ENCODE measurements at places on chromosomes 6 and 20.

DNA sequence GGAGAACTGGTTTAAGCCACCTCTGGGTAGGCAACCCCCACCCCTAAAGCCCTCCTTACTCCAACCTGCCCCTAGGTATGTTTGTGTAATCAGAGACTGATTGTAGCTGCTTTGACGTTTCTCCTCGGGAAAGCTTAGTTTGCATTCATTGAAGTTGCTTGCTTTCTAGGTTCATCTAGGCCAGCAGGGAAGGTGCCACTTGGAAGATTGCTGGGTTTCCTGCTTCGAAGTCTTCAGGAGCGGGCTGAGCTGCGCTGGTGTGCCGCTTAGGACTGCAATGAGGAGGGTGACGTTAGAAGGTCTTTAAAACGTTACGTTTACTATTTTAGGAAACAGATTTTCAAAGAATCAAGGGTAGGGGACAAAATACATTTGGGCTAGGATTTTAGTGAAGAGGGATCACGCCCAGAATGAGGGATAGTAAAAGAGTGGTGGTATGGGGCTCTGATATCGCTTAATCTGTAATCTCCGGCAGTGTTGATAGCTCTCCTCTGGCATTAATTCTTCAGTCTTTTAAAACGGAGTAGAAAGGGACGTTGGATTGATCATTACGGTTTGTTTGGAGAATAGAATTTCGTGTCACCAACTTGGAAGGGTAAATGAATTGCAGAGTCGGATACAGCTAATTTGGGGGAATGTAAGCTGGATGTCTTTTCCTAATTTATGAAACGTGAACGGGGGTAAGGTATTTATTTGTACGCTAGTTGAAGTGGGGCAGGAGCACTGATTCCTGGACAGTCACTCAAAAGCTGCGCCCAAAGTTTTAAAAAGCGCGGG lies 92.6 kb upstream of the PRDM1 start:
- no peak for DNase-seq

- DNase-seq, result no peak
These were observed 105.0 kb upstream of the MAP3K7 start for GRCh38 chr6:90691823-90692222.

- DNase-seq, result no peak
These were observed 230.8 kb upstream of the FLRT3 start for GRCh38 chr20:14568225-14568624.

DNA sequence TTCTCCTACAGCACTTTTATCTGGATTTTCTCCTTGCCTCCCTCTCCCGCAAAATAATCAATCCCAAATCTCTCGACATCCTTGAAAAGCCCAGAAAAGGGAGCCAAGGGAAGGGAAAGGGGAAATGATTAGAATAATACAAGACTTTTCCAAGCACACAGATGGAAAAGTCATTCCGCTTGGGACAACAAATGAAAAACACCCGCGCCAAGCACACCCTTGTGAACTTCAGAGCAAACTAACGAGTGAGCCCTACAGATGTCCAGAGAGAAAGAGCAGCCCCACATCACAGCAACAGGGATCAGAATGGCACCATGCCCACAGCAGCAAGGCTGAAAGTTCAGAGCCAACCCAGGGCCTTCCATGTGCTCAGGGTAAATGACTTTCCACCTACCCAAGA lies 49.6 kb downstream of the NINL start:
- peak; percentile 40 for DNase-seq

DNA sequence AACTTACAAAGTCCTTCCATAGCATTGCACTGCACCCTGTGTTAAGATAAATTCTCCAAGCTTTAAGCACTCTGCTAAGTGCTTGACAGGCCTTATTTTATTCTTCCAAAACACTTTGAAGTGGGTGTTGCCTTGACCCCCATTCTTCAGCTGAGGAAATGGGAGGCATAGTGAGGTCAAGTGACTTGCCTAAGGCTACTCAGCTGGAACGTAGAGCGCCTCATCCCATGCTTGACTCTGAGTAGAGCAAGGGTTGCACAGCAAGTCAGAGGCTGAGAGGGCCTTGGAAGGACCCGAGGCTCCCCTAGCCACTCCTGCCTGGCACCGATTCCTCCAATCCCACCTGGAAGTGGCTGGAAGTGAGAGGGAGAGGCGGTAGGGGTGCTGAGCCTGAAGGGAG lies 19.6 kb upstream of the CSNK2A1 start:
- DNase-seq, result no peak

DNA sequence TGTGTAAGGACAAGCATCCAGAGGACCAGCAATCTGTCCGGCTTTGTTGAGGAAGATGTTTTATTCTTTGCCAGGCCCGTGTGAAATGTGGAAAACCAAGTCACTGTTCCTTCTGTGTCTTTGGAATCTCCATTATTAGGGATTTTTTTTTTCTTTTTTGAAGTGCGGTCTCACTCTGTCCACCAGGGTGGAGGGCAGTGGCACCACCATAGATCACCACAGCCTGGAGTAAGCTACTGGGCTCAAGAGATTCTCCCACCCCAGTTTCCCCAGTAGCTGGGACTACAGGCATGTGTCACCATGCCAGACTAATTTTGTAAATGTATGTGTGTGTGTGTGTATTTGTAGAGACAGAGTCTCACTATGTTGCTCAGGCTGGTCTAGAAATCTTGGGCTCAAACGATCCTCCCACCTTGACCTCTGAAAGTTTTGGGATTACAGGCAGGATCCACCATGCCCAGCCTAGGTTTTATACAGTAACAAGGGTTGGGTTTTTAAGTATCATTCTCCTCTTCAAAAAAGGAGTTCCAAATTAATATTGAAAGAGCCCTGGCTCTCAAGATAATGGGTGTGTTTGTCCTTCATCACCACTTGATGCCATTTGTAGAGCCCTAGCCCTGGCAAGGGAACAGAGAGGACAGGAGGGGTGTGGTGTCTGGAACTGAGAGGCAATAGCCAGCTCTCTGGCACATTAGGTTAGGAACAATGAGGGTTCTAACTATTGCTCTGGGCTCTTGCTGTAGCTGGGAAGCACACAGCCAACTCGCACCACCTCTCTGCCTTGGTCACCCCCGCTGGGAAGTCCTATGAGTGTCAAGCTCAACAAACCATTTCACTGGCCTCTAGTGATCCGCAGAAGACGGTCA lies 3.1 kb downstream of the LAMP5 start:
- no peak for DNase-seq

DNA sequence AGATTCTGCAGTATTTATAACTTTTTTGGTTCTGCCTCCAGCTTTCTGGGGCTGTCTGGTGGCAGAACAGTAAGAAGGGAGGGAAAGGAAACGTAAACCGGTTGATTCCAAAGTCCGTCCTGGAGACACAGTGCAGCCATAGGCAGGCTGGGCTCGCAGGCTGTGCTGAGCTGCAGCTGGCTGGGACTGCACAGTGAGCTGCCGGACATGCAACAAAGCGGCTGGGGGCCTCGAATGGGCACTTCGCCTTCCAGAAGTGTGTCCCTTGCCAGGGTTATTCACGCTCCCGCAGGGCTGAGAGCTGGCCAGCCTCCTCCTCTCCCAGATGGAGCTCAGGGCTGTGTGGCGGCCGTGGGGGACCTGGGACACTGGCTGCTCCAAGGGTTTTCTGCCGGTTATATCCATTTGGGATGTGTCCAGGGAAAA lies 78.1 kb upstream of the CD93 start:
- DNase-seq, result no peak

- DNase-seq, result no peak
These were observed 34.9 kb upstream of the REV3L start for GRCh38 chr6:111517965-111518364.

- DNase-seq, result no peak
These were observed at the start of gene HDGFL1 for GRCh38 chr6:22569281-22570184. Gene HDGFL1, plus strand, starts transcription at chr6:22569566. Its CDS starts 10 bp downstream, at chr6:22569576.

DNA sequence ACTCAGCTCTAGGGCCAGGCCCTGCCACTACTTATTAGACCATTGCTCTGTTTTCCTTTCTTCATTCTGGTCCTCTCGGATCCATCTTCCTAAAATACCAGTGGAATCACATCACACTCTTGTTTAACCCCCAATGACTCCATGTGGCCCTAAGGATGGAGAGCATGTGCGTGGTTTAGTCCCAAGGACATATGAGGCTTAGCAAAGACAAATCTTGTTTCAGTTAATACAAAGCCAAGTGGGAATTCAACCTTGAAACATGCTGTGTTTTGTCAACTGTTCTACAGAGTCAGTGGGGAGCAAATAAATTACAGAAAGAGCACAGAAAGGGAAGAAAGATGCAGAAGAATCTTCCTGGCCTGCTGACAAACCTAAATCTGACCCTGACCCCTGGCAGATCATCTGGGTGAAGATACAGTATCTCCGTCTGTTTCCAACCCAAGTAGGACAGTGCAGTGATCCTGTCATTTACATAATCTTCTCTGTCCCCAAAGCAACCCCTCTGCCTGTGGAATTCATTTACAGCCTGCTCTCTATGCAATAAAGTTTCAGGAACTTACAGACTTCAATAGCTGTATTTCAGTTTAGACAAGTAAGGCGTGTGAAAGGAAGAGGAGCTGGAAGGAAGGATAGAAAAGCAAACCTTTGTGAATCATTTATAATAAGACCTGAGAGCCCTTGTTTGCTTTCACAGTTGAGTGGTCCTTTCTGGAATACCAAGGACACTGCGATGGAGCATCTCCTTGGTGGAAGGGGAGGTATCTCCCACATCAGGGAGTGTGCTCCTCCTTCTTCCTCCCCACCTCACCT lies 144.0 kb downstream of the THBS2 start:
- DNase-seq, result no peak

GRCh38 chr6:45663251-45664221 lies 285.8 kb upstream of the SUPT3H start:
- peak; percentile 47 for DNase-seq

GRCh38 chr6:93581371-93581770 lies 162.0 kb upstream of the EPHA7 start:
- no peak for DNase-seq

DNA sequence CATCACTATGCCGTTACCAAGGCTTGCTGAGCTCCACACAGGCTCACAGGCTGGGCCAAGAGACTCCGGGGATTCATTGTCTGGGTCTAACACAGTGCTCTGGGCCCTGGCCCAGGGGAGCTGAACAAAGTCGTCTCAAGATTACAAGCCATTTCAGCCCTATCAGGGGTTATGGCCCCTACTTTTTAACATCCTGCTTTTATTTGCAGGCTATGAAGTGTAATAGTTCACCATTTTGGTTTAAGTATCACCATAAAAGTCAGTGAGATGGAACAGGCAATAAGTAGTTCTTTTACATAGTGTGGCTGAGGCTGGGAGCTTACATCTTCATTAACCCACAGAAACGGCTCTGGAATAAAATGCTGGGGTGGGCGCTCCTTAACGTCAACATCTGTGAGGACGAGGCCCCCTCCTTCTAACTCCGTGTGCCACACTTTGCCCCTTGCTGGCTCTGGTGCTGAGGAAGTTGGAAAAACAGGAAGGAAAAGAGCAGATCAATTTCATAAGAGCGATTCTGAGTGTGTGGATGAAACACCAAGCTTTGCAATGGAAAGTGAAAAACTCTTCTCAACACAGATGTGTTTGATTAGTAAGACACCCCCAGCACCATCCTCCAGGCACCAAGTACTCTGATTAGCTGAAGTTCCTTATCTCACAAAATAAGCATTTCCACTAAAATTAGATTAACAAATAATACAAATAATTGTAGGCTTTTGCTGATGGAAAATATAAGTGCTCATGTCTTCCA lies 447.3 kb downstream of the MAFB start:
- no peak for DNase-seq

DNA sequence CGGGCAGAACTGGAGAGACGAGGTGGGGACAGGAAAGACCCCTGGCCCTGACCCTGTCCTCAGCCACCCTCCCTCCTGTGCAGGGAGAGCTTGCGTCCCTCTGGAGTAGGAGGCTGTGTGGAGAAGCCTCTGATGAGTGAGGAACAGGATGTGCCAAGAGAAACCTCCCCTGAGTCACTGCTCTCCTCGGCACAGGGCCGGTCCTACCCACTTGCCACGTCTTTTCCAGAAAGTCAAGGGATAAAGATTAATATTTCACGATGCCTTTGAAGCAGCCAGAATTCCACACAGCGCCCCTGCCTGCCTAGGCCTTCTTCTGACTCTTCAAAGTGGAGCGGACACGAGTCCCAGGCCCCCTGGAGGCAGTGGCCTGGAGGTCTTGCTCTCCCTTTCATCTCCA lies 34.9 kb upstream of the THBS2 start:
- DNase-seq, result peak; percentile 63

DNA sequence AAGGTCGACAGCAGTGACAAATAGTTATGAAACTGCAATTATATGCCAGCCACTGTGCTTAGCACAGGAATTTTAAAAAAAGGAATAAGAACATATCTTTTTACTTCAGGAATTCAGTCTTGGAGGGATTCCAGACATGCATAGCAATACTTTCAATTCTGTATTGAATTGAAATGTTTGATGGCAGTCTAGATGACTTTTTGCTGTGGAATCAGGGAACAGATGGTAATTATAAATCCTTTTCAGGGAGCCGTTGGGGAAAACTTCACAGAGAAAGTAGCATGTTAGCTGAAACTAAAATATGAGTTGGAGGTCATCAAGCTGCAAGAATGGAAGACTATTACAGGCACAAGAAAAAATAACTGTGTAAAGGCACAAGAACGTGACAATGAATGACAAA lies 74.8 kb downstream of the IMPG1 start:
- DNase-seq, result no peak

DNA sequence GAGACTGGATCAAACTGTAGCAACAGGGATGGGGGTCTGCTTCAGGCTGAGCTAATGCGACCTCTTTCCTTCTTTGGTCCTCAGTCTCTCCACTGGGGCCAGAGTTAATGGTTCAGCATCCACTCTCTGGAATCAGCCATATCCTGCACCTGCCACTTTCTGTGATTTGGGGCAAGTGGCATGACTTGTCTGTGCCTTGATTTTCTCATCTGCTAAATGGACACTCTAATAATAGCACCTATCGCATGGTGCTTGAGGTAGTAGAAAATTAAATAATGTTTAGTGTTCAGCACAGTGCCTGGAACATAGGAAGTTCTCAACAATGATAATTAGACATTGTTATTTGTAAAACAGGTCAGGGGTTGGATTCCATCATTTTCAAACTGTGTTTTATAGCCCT lies 6.3 kb downstream of the XKR7 start:
- DNase-seq, result no peak

GRCh38 chr6:52872031-52872430 lies 31.4 kb upstream of the GSTA5 start:
- no peak for DNase-seq

DNA sequence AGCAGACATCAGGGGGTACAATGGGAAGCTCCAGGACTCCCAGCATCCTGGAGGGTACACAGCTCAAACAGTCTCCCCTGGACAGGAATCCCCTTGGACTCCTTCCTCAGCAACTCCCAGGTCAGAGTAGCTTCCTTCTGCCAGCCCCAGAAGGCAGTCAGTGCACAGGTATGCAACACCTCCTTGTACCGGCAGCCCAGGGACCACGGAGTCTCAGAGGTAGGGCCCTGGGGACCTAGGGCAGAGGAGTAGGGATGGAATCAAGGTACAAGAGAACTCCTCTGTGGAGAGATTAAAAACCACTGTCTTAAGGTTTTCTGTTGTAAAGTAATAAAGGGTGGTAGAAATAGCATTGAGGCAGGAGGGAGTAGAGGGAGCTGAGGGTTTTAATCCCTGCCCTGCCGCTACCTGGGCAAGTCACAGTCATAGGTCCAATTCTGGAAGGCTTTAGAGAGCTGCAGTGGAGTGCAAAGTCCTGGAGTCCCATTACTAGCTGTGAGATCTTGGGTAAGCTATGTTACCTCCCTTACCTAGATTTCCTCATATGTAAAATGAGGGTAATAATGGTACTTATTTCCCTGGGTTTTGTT lies 7.5 kb downstream of the TP53TG5 start:
- no peak for DNase-seq
